ENCODE measurements at places on chromosomes 2 and 18.

DNA sequence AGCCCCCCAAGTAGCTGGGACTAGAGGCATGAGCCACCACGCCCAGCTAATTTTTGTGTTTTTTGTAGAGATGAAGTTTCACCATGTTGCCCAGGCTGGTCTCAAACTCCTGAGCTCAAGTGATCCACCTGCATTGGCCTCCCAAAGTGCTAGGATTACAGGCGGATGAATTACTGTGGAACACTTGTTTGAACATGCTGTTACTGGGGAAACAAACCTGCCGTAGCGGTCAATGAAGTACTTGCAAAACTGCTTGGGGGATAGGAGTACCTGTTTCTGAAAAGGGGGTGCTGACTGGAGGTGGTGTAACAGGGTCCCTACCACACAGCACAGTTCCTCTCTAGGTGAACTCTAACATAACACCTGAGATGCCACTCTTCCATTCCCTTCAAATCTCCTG lies 5.9 kb upstream of the IMPACT start:
- DNase-seq: no peak

GRCh38 chr2:65658881-65659280 lies 226.5 kb upstream of the SPRED2 start:
- DNase-seq: no peak

- DNase-seq: no peak
Measured at GRCh38 chr2:162062559-162062958, 11.5 kb downstream of the DPP4 start.

- DNase-seq: no peak
Measured at GRCh38 chr2:100589527-100589926, 26.7 kb downstream of the PDCL3 start.

- no peak for DNase-seq
Measured at GRCh38 chr2:85503851-85504777, 34.9 kb upstream of the MAT2A start.

DNA sequence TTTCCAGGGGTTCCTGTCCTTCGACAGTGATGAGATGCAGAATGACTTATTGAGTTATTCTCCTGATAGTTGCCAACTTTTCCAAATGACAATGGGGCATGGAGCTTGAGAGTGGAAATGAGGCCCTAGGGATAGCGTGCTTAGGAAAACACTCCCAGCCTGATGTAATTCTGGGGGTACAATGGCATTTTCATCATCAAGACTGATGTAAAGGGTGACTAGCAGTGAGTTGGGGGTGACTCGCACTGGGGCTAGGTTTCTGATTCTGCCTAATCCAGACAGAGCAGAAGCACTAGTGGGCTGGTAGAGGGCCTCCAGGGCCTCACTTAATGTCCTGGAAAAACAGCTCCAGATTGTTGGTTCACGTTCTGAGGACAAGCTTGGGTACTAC lies 34.0 kb upstream of the IL37 start:
- no peak for DNase-seq
